ENCODE measurements at places on chromosomes 7 and 10. TPM values are rescaled to one million over a fixed set of nuclear protein-coding genes. Genes with fewer than 3 reads are reported as not detected.

TSPAN13 gene
- total RNA-seq: 26.9 TPM

HECTD2 gene
- 69.3 TPM for total RNA-seq

HECW1 gene
- 11.8 TPM for total RNA-seq

ERLIN1 gene
- 37.0 TPM for total RNA-seq

BEND7 gene
- total RNA-seq: 35.7 TPM

SLC29A4 gene
- total RNA-seq: 24.8 TPM

TFEC gene
- total RNA-seq: 4.5 TPM

RET gene
- total RNA-seq: 4.5 TPM

TMEM176B gene
- total RNA-seq: 30.5 TPM

UNCX gene
- 1.3 TPM for total RNA-seq

CPA2 gene
- not detected for total RNA-seq

All from camera-type eye (tissue), 1 donor.